ENCODE measurements at places on chromosomes 4 and X.

GRCh38 chr4:186727169-186727976 is 3.7 kb upstream of the FAT1 start:
- DNase-seq: no peak

GRCh38 chr4:10009861-10010500 is 11.3 kb downstream of the SLC2A9 start:
- no peak for DNase-seq

DNA sequence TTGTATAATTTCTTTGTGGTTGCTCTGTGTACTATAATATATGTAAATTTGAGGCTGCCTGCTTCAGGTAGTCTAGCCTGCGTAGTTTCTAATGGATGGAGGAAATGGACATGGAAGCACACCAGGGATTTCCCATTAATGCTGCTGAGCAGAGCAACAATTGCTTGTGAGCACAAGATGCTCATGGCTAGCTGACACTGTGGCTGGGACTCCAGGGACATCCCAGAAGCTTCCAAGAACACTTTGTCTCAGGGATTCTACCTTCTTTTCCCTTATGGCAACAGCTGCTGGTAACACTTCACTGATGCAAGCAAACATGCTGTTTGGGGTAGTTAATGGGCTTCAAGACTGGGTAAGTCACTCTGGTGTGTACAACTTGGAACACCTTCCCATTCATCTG is 66.1 kb downstream of the TENT5D start:
- DNase-seq: no peak

- DNase-seq: no peak
Measured at GRCh38 chr4:70544279-70544868, 26.0 kb downstream of the AMTN start.

DNA sequence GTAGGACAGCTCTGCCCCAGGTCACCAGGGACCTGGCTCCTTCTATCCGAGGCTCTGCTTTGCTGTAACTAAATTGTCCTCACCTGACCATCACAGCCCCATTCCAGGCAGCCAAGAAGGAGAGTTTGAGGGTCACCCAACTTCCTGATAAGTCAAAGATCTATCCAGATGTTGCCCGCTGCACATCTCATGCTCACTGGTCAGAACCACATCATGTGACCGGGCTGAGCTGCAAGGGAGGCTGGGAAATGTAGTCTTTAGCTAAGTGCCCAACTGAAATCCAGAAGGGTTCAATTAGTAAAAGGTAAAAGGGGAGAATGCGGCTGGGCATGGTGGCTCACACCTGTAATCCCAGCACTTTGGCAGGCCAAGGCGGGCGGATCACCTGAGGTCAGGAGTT is 18.4 kb downstream of the HMX1 start:
- DNase-seq: no peak

DNA sequence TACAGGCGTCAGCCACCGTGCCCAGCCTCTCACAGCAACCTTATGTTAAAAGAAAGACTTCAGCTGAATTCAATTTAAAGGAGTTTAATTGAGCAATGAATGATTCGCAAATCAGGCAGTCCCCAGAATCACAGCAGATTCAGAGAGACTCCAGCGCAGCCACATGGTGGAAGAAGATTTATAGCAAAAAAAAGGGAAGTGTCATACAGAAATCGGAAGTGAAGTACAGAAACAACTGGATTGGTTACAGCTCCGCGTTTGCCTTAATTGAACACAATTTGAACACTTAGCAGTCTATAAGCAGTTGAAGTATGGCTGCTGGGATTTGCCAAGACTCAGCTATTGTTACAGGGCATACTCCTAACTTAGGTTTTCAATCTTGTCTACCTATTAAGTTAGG is 19.8 kb downstream of the CENPVL3 start:
- DNase-seq: no peak

GRCh38 chrX:22963196-22963595 is 36.6 kb upstream of the DDX53 start:
- DNase-seq: no peak

GRCh38 chr4:86319390-86319789 is 40.5 kb downstream of the MAPK10 start:
- no peak for DNase-seq

- no peak for DNase-seq
Measured at GRCh38 chr4:30362436-30362835, 357.7 kb upstream of the PCDH7 start.

DNA sequence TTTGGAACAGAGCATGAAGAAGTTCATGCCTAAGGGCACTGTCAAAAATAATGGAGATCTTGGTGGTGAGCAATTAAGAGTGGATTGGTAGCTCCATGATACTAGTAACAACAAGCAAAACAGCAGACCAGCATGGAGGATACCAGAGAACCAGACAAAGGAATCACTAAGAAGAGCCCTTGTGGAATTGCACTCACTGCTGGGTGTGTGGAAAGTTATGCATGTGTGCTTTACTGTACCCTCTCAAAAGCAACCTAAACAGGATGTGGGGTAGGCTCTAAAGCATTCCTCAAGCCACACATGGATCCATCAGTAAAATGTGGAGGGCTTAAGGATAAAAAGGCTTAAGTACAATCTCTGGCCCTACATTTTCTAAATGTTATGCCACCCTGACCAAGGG is 69.5 kb downstream of the AR start:
- DNase-seq: no peak

GRCh38 chr4:123423819-123424218 is 27.2 kb downstream of the SPRY1 start:
- no peak for DNase-seq

DNA sequence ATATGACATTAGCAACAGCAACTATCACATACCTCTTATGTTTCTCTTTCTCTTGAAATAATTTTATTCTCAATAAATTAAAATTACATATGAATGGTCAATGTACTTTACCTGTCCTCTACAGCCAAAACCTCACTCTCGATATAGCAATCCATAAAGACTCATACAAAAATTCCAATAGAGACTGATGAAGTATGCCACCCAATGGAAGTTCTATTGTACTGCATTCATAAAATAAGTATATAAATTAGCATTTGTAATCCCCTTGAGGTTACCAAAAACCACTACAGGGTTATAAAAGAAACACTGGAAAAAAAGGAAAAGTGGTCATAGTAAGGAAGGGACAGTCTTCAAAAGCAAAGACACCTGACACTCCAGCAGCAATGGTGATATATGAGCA is 32.8 kb downstream of the CLDN2 start:
- no peak for DNase-seq

- DNase-seq: no peak
Measured at GRCh38 chr4:6492027-6492590, 19.7 kb upstream of the PPP2R2C start.

DNA sequence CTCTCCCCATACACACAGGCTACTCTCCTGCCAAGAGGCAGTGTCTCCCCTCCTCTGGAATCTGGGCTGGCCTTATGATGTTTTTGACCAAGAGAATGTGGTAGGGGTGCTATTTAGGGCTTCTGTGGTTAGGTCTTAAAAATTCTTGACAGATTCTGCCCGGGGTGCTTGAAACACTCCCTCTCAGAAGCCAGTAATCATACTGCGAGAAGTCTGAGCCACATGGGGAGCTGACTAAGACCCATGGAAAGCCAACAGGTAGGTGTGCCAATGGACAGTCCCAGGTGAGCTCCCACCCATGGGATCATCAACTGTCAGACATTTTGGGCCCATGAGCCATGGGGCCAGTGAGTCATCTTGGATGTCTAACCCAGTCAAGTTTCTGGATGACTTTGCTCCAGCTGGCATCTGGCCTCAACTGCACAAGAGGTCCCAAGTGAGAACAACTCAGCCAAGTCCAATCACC is 315.7 kb downstream of the FBXW7 start:
- no peak for DNase-seq

GRCh38 chrX:40470830-40471429 is 109.8 kb upstream of the ATP6AP2 start:
- DNase-seq: no peak

DNA sequence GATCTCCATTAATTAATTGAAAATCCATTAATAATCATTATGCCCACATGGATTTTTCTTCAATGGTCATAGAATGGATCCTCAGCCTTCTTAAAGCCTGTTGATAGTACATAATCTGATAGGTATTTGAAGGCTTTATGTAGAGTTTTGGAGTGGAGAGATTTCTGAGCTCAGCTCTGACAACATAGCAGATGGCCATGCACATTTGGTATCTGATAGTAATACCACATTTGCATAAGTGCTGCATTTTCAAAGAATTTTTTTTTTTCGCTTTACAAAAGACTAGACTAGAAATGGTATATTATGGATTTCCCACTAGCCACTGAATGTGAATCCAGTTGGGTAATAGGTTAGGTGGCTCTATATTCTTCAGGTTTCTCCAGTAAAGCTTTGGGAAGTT is 440.6 kb downstream of the FGF13 start:
- DNase-seq: no peak

- DNase-seq: no peak
Measured at GRCh38 chr4:41957634-41958033, 22.4 kb downstream of the TMEM33 start.

DNA sequence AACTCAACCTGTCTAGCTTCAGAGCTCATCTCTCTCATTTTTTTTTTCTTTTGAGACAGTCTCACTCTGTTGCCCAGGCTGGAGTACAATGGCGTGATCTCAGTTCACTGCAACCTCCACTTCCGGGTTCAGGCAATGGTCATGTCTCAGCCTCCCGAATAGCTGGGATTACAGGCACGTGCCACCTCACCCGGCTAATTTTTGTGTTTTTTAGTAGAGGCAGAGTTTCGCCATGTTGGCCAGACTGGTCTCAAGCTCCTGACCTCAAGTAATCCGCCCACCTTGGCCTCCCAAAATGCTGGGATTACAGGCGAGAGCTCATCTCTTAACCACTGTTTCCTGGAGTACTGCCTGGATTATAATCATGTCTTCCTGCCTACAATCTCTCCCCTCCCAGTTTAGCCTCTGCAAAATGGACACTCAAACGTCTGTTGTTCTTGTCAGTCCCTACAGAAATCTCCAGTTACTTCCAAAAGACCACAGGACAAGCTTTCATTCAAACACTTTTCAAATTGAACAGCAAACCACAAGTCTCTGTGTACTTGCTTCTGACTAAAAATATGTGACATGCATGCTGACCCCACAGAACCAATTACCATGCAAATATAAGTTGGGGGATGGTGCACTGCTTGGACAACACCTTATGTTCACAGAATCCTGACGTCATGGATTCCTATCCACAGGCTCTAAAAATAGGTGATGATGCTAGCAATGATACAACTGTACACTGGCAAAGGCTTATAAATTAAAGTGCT is 137.2 kb downstream of the SH3KBP1 start:
- DNase-seq: no peak

DNA sequence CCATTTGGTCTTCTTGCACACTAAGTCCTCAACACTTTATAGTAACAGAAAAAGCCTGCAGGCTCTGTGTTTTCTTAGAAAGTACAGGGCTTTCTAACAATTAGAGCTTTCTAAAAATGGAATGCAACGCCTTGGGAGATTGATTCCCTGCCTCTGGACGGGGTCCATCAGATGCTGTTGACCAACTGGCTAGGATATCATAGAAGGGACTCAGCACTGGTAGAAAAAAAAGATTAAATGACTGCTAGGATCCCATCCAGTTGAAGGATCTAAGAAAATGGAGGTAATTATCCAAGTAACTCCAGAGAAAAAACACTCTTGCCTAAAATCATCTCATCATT is 39.5 kb downstream of the USP46 start:
- DNase-seq: no peak

GRCh38 chrX:72396117-72396516 is 90.4 kb upstream of the CITED1 start:
- DNase-seq: no peak

DNA sequence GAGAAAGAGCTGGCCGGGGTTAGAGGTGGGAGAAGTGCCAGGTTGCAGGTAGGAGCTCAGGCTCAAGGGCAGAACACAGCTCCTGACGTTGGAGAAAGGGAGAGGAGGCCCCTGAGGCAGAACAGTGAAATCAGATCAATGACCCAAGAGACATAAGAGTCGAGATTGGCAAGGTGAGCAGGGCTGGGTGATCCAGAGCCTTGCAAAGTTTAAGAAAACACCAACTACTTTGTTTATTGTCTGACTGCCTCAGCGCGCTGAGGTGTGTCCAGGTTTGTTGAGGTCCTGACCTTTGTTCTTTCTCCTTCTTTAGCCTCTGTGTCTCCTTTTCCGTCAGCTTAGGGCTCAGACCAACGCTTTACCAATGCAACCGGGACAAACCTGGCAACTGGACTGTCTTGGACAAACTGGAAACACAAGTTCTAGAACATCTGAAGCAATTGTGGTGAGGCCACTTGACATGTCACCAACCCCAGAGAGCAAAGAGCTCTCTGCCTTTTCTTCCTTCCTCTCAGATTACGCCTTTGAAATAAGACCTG is 28.3 kb downstream of the CHRNA9 start:
- no peak for DNase-seq

DNA sequence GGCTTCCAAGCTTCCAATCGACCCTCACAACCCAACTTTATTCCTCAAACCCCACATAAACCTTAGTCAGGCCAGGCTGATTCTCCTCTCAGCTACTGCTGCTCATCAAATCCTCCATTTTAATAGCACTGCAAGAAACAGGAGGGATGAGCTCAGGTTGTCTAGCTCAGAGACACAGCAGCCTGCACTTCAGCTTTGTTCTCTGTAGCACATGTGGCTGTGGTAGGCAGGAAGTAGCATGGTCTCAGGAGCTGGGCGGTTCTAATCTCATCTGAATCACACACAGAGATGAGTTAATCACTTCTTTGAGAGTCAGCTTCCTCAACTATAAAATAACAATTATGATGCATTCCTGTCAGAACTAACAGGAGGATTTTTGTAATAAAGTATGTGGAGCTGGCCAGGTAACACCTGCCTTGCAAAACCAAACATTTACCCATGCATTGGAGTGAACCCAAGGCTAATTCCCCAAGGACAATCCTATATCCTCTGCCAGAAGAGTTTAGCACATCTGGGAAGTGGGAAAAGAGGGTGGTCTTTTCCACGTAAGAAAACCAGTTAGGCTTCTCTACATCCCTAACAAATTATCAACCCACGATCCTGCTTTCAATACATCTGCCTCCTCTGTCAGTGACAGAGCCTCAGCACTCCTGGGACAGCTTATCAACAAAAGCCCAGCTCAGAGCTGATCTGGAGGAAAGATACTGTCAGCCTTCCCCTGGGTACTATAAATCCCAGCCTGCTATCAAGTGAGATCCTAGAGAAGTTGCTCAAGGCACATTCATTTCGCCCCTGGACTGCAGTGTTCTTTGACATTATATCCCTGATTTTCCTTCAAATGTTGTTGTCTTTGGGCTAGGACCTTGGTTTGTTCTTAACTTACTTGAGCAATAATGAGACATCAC is 32.8 kb downstream of the ELOVL6 start:
- DNase-seq: peak; percentile 36

- no peak for DNase-seq
Measured at GRCh38 chr4:38752372-38752940, 30.3 kb downstream of the TLR10 start.

- DNase-seq: no peak
Measured at GRCh38 chr4:123055943-123056342, 133.5 kb upstream of the NUDT6 start.

- DNase-seq: no peak
Measured at GRCh38 chr4:14545807-14546206, 456.5 kb upstream of the CPEB2 start.

DNA sequence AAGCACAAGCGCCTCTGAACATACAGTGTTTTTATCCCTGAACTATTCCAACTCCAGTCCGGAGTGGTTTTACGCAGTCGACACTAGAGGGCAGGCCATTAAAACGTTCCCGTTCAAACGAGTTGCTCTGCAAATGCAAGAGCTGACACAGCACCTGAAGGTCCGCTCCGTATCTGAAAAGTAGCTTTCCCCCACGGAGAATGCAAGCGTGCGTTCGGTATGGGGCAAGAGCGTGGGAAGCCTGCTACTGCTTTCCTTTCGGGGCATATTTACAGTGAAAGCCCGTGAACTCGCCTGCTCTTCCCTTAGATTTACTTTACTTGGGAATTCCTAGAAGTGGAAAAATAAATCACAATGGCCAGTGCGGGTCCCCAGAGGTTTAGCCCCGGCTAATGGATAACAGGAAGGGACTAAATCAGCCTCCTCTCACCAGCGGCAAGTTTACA is 190.8 kb downstream of the TSPAN5 start:
- peak; percentile 53 for DNase-seq
